Esophagus mucosa (tissue), 1 donor: ENCODE measurements at places on chromosomes 13 and 19. TPM values are rescaled to one million over a fixed set of nuclear protein-coding genes. Genes with fewer than 3 reads are reported as not detected.

The KASH5 gene
- not detected for total RNA-seq

- no peak for ATAC-seq
Observed at GRCh38 chr13:23480324-23480723, 46.8 kb upstream of the SACS start.

- ATAC-seq: no peak
Observed at GRCh38 chr19:30155381-30156200, 213.6 kb downstream of the URI1 start.

GRCh38 chr13:71853725-71854124 is 13.3 kb downstream of the DACH1 start:
- no peak for ATAC-seq

DNA sequence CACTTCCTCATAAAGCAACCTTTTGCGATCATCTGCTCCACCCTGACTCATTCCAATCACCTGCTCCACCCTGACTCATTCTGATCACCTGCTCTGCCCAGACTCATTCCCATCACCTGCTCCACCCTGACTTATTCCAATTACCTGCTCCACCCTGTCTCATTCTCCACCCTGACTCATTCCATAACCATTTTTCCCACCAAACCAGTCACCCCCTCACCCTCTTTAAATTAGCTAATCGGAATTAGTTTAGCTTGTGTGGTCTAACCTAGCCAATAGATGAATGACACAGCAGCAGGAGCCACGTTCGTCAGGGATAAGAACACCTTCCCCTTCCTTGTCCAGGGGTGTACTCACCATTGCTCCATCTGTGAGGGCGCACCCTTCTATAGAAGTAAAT is 134.0 kb downstream of the COG6 start:
- peak; percentile 71 for ATAC-seq

GRCh38 chr19:34317311-34317927 is 47.6 kb upstream of the GPI start:
- peak; percentile 78 for ATAC-seq

- ATAC-seq: no peak
Observed at GRCh38 chr13:20672772-20673171, 30.7 kb upstream of the IL17D start.

The ITGBL1 gene
- total RNA-seq: 0.40 TPM

DNA sequence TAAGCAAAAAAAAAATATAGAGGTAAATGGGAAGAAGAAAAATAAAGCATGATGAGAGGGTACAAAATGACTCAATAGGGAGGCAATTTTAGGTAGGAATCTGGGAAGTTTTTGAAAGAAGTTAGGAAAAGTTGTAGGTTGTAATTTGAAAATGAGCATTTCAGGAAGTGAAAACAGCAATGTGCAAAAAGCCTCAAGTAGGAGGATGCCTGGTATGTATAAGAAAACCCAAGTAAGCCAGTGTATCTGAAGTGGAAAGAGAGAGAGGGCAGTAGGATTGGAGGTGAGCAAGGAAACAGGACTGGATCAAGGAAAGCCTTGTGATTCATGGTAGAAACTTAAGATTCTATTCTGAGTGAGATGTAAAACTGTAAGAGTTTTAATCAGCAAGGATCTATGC is 121.6 kb upstream of the SPRY2 start:
- no peak for ATAC-seq

GRCh38 chr19:35267353-35267817 is 1.4 kb upstream of the USF2 start:
- peak; percentile 13 for ATAC-seq

GRCh38 chr13:27619093-27619727 is 1.1 kb downstream of the LNX2 start:
- ATAC-seq: no peak

- peak; percentile 45 for ATAC-seq
Observed at GRCh38 chr13:113245849-113246796, 36.7 kb downstream of the CUL4A start.

GRCh38 chr19:9995084-9995483 is 15.2 kb downstream of the COL5A3 start:
- no peak for ATAC-seq

DNA sequence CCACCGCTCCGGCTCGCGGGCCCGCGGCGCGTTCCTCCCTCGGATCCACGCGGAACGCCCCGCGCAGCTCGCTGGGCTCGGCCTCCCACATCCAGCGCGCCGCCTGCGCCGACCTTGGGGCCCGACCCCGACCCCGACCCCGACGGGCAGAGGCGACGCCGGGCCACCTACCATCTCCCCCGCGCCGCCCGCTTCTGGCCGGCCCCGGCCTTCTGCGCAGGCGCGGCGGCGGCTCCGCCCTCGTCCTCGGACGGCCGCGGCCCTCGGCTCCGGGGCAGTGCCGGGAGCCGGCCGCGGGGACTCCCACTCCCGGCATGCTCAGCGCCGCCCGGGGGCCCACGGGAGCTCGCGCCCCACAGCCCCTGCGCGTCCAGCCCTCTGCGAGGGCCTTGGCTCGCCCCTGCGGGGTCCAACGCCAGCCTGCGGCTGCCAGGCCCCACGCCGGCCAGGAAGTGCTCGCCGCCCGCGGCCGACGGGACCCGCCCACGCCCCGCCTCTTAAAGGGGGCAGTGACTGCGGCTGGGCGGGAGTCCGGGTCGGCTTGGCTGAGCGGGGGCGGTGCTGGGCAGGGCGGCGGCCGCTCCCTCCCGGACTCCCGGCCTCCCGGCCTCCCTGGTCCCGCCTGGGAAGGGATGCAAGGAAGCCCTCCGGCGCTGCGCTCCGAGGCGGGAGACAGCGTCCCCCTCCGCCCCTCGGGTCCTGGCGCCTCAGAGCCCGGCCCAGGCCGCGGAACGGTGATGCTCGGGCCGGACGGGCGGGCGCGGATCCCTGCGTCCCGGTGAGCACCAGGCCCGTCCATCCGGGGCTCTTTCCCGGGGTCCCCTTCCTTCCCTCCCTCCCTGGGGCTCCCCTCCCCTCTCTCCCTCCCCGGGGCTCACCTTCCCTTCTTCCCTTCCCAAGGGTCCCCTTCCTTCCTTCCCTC is at the start of gene DCUN1D2:
Gene DCUN1D2 (minus strand): TSS at position 216 of the 922 bp plus-strand sequence. CDS start 42 bp downstream, at position 174.
- peak; percentile 94 for ATAC-seq

The SMIM24 gene
- not detected for total RNA-seq

DNA sequence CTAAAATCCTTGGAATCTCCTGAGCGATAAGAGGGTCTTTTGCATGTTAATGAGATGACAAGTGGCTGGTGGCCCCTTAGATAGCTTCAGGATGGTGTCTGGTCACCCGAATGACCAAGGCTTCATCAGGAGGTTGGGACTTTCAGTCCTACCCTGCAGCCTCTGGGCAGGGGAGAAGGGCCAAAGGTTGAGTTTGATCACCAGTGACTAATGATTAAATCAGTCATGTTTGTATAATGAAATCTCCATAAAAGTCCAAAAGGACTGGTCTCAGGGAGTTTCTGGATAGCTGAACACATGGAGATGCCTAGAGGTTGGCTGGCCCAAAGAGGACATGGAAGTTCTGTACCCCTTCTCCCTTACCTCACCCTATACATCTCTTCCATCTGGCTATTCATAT is 316.2 kb downstream of the MTUS2 start:
- no peak for ATAC-seq

- no peak for ATAC-seq
Observed at GRCh38 chr13:29943686-29944085, 93.3 kb upstream of the UBL3 start.

The KLK7 gene
- total RNA-seq: 146 TPM

DNA sequence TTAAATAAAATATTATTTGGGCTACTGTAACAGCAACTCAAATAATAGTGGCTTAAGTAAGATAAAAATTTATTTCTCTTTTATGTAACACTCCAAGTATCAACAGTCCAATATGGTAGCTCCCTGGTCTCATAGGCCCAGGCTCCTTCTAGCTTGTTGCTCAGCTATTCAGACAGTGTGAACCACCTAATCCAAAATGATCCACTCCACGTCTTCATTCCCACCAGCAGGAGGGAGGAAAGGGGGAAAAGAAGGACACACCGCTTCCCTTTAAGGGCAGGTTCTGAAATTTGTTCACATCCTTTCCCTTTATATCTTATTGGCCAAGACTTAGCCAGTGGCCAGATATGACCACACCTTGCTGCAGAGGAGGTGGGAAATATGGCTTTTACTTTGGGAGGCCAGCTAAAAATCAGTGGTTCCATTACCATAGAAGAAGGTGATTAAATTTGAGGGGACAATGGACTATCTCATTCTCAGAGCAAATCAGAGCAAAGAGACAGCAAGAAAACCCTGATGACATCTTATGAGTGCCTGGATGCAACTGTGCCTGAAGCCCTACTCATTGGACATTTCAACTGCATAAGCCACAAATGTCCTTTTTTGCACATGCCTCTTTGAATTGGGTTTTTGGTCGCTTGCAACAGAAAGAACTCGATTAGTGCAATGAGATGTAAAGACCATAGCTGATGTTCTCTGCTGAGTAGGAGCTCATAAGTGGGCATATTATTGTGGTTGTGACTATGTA is 7.0 kb upstream of the EPOR start:
- no peak for ATAC-seq

The ZNF611 gene
- 6.9 TPM for total RNA-seq

GRCh38 chr19:5445561-5446055 is 9.6 kb upstream of the ZNRF4 start:
- ATAC-seq: no peak

The TMEM59L gene
- 0.28 TPM for total RNA-seq

The KLK2 gene
- not detected for total RNA-seq

The NLRP11 gene
- total RNA-seq: not detected

The FGF21 gene
- not detected for total RNA-seq

- no peak for ATAC-seq
Observed at GRCh38 chr19:2149980-2150793, 1.2 kb downstream of the AP3D1 start.

- ATAC-seq: no peak
Observed at GRCh38 chr13:113759525-113760137, 605 bp downstream of the TMEM255B start.

DNA sequence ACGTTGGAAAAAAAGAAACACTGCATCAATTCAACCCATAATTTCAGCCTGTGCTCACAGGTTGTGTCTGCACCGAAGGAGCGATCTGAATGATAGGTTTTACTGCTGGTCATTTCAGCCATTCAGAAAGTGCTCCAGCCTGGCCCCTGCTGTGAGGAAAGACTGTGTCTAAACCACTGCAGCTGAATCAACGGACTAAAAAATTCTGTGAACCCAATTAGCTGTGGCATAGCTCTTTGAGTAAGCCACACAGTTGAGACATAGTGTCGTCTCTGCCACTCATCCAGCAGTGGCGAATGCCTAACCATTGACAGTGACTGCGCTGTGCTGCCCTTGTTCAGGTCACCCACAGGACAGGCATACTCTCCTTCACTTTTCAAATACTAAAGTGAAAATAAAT is 179.8 kb downstream of the COG6 start:
- ATAC-seq: no peak

- ATAC-seq: no peak
Observed at GRCh38 chr13:107960301-107960700, 255.0 kb downstream of the LIG4 start.

- ATAC-seq: no peak
Observed at GRCh38 chr19:45040059-45040771, 1.4 kb downstream of the CLASRP start.

The ZNF471 gene
- total RNA-seq: 2.0 TPM

DNA sequence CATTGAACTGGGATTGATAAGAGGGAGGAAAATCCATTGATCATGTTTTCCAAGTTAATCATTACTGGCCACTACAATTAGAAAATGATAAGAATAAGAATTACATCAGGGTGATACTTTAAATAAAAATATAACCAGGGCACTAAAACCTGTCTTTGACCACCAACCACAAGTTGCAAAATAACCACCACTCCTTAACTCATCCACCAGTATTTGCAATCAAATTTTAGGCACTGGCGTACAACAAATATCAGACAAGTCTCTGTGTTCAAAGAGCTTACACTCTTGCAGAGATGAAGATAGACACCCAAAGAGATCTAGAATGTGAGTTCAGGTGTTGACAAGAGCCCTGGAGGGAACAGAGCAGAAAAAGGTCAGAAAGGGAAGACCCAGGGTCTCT is 514 bp downstream of the CEACAM3 start:
- no peak for ATAC-seq

- ATAC-seq: peak; percentile 5
Observed at GRCh38 chr19:45884682-45885555, 1.0 kb downstream of the IRF2BP1 start.

DNA sequence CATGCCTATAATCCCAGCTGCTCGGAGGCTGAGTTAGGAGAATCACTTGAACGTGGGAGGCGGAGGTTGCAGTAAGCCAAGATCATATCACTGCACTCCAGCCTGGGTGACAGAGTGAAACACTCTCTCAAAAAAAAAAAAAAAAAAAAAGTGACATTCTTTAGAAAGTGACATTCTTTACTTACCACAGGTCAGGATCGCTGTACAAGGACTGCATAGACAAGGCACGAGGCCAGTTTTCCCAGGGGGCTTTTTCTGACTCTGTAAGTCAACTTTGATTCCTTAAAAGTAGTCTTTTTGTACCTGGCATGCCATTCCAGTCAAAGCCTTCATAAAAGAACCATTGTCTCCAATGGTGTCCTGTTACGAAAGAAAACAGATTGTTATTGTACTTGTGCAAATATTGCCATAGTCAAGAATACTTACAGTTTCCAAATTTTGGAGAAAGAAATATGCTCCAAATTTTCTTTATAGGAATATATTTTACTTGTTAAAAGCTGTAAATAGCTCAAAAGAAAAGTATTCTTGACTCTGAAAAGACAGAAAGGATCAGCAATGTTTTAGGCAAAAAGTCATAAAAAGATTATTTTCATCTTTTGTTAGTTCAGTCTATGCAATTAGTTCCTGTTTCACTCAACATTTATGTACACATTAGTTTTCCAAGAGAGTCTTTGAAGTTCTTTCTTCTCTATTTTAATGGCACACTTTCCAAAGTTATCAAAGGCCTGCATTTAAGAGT is 39.3 kb downstream of the CEACAM1 start:
- no peak for ATAC-seq

- ATAC-seq: no peak
Observed at GRCh38 chr13:99055281-99055680, 77.4 kb upstream of the DOCK9 start.

DNA sequence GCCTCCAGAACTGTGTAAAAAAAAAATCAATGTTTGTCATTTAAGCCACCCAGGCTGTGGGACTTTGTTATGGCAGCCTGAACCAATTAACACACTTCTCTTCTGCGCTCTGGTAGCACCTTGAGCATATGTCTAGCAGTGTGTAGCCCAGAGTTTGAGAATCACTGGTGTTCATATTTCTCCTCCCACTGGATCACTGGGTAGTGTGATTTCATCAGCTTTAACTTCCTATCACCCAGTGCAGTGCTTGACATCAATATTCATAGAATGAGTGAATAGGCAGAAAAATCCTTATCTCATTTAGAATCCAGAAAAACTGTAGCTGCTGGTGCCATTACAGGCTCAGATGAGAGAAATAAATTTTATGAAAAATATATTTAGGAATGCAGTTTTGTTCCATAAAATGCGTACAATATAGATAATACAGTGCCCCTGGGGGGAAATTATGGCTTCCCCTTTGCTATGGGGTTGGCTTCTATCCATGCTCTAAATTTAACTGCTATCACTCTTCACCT is 30.7 kb upstream of the WASF3 start:
- no peak for ATAC-seq

The IGFL3 gene
- total RNA-seq: not detected

GRCh38 chr13:80339563-80339911 is 1.4 kb downstream of the SPRY2 start:
- no peak for ATAC-seq

GRCh38 chr13:30810801-30811200 is 75.5 kb downstream of the ALOX5AP start:
- no peak for ATAC-seq
